Stimulated activated CD8-positive, alpha-beta memory T cell treated with anti-CD3 and anti-CD28 coated beads, Interleukin-7, amount 100 ng/mL, for 4 hours (primary cell): ENCODE measurements at places on chromosomes 1 and 21.

DNA sequence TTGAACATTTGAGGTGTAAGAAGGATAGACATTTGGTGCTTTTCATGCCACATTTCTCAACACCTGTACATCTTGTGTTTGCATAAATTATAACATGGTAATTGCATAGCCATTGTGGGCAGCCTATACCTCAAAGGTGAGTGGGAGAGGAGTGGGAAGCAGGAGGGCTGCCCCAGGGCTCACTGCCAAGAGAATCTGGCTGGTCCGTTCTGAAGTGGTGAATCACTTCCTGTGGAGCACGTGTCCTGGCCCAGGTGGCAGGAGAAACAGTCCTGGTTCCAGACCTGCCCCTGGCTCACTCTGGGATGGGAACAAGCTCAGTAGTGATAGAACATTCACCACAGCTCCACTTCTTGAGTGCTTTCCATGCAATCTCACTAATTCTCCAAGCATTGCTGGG lies 11.6 kb upstream of the OLFML2B start:
- no peak for DNase-seq

DNA sequence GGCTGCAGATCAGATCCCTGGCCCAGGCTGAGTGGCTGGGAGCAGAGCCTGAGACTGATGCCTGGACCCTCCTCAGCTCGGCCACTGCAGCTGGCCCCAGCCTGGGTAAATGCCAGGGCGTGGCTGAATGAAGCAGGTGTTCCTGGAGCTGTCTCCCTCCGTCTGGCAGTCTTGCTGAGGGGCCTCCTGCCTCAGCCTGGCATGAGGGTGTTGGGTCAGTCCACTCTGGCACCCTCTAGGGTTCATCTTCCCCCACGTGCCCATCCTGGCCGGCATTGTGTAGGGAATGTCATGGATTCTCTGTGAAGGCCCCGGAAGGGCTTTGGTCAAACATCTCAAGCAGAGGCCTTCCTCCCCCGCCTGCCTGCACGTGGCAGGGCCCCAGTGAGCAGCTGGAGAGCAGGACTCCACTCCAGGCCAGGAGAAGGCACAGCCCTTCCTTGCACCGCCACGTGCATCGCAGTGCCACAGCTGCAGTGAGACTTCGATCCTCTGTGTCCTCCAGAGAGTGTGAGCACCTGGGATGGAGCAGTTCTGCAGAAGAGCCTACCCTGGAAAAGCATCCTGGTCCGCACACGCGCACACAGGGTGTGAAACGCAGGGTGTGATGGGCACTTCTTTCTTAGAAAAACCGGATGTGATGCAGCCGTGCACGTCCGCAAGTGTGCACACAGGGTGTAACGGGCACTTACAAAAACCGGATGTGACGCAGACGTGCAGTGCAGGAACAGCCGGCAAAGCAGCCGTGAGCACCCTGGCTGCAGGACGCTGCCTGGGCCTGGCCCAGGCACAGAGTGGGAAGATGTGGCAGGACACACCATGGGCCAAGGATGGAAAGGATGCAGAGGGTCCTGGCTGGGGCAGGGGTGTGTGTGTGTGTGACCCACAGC lies 4.6 kb upstream of the KRTAP10-4 start:
- DNase-seq, result no peak

DNA sequence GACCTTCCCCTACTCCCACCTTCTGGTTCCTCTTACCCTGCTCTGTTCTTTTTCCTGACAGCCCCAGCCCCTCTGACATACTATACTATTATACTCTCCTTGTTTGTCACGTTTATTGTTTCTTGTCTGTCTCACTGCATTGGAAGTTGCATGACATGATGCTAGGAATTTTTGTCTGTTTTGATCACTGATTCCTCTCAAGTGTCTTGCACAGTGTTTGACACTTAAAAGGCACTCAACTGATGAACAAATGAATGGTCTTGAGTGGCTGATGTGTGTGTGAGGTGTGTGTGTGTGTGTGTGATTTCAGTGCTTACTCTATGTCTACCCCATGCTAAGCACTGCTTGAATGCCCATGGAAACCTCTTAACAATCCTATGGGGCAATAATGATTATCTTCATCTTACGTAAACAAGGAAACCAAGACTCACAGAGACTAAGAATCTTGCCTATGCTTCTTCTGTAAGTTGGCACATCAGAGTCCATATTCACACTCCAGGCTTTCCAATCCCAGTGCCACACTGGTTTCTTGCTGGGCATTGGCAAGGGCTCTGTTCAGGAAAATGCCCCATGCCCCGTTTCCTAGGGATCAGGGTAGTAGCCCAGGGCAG lies 59.7 kb downstream of the ATP1A1 start:
- no peak for DNase-seq

DNA sequence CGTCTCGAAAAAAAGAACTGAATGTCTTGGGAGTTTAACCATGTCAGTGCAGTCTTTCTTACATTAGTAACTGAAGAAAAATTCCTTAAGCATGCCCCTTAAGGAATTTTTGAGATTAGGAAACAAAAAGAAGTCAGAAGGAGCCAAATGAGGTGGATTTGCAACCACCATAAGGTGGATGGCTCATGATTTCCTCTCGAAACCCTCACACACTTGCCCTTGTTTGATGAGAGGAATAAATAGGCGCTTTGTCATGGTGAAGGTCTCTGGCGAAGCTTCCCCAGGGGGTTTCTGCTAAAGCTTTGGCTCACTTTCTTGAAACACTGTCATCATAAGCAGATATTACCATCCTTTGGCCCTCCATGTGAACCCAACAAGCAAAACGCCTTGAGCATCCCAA lies 68.2 kb downstream of the POFUT2 start:
- no peak for DNase-seq

GRCh38 chr1:21734526-21734925 lies 48.4 kb downstream of the USP48 start:
- no peak for DNase-seq

DNA sequence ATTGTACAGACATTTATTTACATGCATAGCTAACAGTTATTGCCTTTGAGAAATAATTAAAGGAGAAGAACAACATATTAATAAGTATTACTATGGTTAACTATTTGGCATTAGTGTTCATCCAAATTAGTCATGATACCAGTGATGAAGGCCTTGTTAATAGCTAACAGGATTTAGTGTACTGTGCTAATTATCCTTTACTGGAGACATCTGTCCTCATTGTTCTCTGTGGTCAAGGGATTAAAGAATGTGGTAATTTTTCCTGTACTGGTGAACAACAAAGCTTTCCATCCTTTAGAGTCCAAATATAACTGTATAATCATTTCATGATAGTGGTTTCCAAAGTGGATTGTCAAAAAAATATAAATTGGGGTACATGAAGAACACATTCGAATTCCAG lies 103.9 kb downstream of the ADGRL4 start:
- no peak for DNase-seq

DNA sequence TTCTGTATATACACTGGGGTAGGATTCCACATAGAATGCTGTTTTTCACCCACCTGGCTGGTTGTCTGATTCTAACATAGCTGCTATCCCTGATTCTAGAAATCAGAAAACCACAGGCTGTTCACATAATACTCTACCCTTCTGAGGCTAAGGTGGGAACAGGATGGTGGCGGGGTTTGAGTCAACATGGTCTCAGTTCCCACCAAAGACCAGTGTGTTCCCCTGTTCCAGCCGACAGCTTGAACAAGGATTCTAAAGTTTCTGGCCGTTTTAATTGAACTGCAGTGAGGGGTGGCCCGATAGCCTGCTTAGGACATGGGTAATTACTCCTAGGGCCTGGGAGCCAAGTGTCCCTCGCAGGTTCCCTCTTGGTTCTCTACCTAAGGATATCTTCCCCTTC lies 38.4 kb downstream of the PEX14 start:
- no peak for DNase-seq

GRCh38 chr1:216898801-216899200 lies 175.6 kb upstream of the ESRRG start:
- no peak for DNase-seq

DNA sequence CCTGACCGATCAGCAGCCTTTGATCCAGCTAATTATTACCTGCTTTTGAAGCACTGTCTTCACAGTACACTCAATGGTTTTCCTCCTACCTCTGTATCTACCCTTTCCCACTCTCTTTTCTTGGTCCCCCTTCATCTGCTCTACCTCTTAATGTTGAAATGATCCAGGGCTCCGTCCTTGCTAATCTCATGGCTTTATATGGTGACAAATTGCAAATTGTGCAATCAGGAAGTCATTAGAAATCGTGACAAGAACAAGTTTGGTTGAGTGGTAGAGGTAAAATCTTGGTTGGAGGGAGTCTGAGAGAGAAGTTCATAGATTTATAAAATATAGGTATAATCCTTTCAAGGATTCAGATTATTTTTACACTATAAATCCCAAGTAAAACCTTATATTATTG lies 9.6 kb upstream of the CYB5R1 start:
- DNase-seq, result no peak

DNA sequence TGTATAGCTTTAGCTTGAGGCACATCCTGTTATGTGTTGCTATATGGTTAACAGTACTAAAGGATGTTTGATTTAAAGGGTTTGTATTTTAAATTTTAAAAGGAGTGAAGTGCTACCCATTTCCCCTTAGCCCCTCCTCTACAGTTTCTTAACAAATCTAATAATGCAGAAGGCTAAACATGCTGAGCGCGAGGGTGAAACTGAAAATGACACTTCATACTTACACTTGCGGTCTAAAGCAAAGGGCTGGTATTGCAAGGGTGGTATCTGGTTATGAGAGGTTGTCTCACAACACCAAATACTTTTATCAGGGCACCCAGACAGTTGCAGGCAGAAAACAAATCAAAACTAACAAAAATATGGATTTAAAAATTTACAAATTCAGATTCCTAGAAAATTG lies 172.3 kb downstream of the SIPA1L2 start:
- DNase-seq, result no peak

GRCh38 chr1:47689894-47690293 lies 252.1 kb downstream of the FOXD2 start:
- no peak for DNase-seq

DNA sequence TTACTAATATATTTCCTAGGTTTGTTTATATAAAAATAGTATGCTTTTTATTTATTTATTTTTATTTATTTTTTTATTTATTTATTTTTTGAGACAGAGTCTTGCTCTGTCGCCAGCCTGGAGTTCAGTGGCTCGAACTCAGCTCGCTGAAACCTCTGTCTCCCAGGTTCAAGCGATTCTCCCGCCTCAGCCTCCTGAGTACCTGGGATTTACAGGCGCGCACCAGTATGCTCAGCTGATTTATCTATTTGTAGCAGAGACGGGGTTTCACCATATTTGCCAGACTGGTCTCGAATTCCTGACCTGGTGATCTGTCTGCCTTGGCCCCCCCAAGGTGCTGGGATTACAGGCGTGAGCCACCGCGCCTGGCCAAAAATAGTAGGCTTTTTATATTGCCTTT lies 33.2 kb downstream of the BRINP3 start:
- DNase-seq, result no peak

DNA sequence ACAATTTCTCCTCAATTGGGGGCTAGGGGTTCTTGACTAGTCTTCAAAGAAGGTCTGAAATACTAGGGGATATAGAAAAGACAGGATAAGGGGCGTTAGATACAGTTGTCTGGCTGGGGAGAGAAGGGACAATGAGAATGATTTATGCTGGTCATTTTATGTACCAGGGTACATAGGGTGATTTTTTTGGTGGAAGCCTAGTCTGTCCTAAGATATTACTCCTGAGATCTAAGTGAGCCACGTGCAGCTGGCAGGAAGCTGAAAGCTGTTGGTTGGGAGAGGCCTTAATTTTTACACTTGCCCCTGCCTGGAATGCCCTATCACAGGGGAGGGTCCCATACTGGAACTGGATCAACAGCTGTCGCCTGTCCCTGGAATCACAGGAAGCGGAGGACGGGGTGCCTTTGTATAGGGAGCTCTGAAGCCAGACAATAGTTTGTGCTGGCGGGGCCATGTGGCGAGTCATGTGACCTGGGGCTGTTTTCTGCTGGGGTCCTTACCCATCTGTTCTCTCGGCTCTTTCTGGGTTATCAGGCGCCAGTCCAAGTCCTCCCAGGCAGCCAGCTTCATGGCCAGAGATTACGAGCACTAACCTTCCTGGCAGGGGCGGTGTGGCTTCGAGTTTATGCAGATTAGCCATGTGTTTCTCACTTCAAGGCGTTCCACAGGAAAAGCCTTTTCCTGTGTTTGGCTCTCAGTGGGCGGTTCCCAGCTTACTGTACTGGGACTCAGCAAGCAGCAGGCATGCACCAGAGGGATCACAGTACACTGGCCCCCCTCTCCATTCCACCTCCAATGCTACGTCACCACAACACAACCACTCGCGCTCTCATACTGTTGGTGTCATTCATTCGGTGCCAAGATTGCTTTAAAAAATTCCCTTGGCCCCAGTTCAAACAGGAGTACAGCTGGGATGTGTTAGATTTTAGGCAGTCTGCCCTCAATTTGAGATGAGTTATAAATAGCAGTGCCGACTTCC lies 27.5 kb downstream of the ARID1A start:
- peak; percentile 29 for DNase-seq

GRCh38 chr1:154682254-154682653 lies 74.3 kb upstream of the ADAR start:
- no peak for DNase-seq

DNA sequence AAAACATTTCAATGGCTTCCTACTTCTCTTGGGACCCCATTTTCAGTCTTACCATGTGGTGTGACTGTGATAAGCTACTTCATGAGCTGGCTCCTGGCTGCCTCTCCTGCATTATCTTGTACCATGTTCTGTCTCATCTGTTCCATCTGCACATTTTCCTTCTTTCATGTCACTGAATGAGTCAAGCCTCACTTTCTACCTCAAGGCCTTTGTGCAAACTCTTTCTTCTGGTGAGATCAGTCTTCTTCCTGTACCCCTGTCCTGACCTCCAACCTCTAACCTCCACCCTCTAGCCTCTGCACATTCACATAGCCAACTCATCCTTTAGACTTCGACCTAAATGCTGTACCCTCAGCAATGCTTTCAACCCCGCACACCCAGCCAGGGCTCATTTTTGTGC lies 9.6 kb upstream of the FAM78B start:
- DNase-seq, result no peak

DNA sequence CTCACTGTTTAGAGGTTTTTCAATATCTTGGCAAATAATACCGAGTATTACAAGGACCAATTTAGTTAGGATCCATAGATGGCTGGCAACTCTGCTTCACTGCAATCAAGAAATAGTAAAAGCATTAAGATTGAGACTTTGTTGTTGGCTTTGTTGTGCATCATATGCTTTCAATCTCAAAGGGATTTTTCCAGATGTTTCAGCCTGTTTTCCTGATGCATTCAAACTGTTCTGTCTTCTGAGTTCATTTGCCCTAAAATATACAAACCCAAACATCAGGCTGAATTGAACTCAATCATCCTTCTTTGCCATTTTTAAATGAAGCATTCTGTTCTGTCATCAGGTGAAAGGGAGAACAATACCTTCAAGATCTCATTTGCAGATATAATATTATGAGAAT lies 248.7 kb downstream of the TTLL7 start:
- DNase-seq, result no peak
